ENCODE measurements at places on chromosomes 11 and 22.
A peak's percentile ranks its signal among the peaks of the same experiment; 100 is the strongest.

DNA sequence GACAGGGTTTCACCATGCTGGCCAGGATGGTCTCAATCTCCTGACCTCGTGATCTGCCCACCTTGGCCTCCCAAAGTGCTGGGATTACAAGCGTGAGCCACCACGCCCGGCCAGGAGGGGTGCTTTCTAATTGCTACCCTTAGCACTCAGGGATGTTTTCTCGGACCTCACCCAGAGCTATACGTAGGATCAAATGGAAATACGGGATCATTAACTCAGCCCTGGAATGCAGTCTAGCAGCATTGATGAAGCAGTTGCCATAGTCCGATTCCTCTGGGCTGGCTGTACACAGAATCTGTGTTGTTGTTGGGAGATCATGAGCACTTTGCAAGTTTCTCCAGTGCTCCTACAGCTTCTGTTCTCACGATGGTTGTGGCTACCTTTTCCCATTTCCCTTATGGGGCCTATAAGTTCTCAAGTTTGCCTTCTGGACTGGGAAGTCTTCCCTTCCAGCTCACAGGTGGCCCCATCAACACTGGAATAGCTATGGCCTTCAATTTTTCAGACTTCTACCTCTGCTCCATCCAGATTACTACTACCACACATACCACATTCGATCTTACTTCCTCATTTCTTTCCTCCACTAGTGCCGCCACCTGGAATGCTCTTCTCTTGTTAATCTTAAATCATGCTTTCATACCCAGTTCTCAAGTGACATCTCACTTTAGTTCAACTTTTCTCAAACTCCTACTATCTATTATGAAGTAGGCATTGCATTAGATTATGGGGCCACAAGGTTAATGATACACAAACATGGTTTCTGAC is 16.1 kb upstream of the PCF11 start:
- DNase-seq = no peak

DNA sequence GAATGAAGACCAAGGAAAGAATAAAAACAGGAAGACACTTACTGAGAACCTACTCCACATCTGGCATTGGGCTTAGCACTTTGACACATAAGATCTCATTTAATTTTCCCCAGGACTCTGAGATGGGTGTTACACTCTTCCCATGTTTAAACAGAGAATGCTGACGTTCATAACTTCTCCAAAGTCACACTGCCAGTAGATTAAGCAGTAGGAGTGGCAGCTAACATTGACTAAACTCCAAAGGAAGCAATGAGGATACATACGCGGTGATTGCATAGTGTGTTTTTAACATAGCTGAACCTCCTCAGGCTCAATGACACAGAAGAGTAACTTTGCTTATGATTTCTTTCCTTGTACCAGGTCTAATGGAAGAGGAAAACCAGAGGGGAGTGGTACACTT is 14.5 kb upstream of the OR10V1 start:
- no peak for DNase-seq

DNA sequence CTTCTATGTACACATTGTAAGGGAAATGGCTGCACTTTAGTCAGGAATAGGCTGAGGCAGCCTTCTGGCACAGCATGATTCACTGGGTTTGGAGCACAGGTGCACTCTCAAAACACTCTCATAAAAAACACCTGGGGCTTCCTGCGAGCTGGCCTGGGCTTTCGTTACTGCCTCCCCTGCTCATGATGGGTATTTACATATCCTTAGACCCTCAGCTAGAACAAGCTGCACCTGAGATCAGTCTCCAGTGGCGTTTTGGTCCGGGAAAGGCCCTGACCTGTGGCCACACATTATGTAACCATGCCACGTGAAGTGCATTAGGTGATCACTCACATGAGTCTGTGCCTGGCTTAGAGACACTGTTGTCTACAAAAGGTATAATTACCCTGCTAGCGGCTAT is 321.7 kb downstream of the TMEM135 start:
- DNase-seq = no peak

GRCh38 chr11:119042927-119043326 is 12.2 kb upstream of the SLC37A4 start:
- no peak for DNase-seq

GRCh38 chr11:119699227-119699626 is 29.8 kb downstream of the NECTIN1 start:
- DNase-seq = no peak

- peak; percentile 67 for DNase-seq
Measured at GRCh38 chr11:26753723-26754504, 32.1 kb upstream of the SLC5A12 start.

DNA sequence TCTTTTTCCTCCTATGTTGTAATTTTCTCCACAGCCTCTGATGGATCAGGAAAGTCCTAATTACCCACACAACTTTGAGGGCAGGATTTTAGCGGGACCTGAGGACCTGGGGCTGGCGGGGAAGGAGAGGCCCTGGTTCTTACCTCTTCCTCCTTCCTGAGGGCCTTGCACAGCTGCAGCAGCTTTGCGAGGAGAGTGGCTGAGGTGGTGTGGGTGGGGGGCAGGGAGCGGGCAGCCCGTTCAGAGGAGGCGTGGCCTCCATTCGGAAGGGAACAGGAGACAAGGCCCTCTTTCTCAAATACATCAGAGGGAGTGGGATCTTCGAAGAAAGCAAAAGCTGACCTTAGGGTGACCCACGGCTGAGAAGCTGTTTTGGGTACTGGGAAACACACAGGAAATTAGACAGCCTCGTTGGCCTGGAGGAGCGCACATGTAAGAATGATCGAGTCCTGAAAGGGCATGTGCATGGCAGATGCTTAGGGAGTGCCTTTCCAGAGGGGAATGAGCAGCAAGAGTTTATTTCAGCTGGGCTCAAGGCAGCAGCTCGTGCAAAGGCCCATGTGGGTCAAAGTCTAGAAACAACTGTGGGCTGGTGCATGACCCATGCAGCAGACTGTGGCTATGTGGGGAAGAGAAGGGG is 76.6 kb upstream of the NARS2 start:
- DNase-seq = no peak

GRCh38 chr22:44758344-44758973 is 6.1 kb downstream of the ARHGAP8 start:
- peak; percentile 25 for DNase-seq

GRCh38 chr11:65383778-65384177 is 1.3 kb upstream of the SLC25A45 start:
- DNase-seq = no peak

DNA sequence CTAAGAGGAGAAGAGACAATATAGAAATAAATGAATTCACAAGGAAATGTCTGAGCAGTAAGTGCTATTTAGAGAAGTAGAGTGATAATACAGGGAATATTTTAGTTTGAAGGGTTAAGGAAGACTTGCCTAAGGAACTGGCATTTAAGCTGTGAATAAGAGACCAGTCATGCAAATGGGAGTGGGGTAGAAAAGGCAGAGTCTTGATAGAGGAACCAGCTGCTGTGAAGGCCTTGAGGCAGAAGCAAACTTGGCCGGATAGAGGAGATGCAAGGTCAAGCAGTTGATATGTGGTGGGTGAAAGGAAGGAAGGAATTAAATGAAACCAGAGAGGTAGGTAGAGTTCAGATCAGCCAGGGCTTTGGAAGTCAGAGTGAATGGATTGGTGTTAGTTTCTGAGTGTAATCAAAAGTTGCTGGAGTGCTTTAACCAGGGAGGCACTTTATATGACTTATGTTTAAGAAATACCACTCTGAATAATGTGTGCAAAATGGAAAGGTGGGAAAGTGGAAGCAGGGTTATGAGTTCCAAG is 198.4 kb upstream of the SESN3 start:
- DNase-seq = no peak

DNA sequence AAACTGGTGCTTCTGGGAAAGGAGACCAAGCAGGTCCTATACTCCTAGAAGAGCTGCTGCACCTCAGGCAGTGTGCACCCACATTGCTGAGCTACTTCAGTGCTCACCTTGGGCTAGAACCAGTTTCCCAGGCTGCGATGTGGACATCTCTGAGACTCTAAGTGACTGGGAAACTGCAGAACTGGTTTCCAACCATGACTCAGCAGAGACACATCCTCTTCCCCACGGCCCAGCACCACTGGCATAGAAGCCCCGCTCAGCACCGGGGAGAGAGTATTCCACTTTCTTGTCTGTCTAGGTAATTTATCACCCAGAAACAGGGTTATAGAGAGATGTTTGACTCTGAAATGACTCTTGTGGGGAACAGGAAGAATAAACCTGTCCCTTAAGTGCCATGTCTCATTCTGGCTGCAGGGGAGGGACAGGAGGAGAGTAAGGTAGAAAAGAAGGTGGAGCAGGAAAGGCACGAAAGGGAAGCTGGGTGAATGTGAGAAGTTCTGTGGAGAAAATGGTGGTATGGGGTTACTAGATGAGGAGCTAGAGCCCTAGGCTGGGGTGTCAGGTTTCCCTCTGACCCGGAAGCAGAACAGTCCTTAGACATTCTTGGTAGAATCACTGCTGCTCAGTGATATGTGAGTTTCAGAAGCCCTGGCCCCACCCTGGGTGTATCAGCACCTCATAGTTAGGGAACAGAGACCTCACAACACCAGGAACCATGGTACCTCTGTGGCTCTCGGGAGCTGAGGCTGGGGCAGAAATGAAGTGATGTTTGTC is 340.4 kb upstream of the NCAM1 start:
- peak; percentile 28 for DNase-seq

DNA sequence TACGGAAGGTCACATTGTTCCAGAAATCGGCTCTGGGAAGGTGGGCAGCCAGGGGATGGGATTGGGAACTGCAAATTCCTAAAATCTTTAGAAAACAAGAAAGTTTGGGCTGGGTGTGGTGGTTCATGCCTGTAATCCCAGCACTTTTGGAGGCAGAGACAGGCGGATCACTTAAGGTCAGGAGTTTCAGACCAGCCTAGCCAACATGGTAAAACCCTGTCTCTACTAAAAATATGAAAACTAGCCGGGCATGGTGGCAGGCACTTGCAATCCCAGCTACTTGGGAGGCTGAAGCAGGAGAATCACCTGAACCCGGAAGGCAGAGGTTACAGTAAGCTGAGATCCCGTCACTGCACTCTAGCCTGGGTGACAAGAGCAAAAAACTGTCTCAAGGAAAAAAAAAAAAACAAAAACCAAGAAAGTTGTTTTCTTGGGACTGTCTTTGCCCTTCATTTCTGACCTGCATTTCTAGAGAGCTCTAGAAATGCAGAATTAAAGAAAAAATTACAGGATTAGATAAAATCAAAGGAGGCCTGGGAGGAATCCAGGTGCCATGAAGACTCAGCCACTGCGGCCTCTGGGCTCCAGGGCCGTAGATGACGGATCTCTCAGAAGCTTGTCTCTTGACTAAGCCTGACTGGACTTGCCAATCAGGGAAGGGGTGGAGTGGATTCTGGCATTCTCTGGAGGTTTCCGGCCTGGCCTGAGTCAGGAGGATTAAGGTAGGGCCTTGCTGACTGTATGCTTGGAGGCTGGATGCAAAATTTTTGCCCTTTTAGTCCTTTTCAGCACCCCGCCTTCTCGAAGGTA is 5.3 kb upstream of the MALAT1 start:
- DNase-seq = peak; percentile 92

- no peak for DNase-seq
Measured at GRCh38 chr11:126791991-126792390, 208.6 kb downstream of the KIRREL3 start.

- no peak for DNase-seq
Measured at GRCh38 chr11:33690290-33691065, 10.1 kb downstream of the C11orf91 start.

- DNase-seq = peak; percentile 26
Measured at GRCh38 chr11:41456269-41456668, 3.2 kb downstream of the LRRC4C start.

DNA sequence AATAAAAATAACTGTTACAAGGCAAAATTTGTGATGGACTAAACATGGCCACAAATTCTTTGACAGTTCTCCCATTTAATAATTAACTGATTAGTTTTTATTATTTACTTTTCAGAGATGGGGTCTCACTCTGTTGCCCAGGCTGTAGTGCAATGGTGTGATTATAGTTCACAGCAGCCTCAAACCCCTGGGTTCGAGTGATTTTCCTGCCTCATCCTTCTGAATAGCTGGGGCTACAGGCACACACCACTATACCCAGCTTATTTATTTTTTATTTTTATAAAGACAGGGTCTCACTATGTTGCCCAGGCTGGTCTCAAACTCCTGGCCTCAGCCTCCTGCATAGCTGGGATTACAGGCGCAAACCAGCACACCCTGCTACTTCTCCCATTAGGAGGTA is 4.5 kb upstream of the PATL1 start:
- no peak for DNase-seq

DNA sequence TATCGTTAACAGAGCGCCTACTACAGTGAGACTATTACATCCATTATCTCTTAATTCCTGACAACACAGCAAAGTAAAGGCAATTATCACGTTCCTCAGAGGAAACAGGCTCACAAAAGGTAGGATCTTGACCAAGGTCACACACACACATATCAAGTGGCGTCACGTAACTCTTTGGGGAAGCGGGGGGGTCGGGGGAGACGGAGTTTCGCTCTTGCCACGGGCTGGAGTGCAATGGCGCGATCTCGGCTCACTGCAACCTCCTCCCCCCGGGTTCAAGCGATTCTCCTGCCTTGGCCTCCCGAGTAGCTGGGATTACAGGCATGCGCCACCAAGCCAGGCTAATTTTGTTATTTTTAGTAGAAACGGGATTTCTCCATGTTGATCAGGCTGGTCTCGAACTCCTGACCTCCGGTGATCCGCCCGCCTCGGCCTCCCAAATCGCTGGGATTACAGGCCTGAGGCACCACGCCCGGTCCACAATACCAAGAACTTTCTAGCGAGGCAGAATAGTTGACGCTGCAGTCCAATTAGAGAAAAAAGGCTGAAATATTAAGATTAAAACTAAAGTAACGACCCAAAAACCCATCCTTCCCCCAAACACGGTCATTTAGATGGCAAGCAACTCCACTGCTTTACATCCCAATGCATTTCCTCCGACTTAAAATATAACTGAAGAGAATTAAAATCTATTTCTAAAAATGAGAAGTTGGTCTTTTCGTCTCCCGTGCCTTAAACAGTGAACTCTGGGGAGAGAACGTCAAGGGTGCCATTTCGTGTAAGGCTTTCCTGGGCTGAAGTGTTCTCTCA is 1.2 kb downstream of the DDX17 start:
- DNase-seq = peak; percentile 82

GRCh38 chr11:73152861-73153483 is 10.9 kb upstream of the FCHSD2 start:
- DNase-seq = no peak

GRCh38 chr11:42237701-42238235 is 778.3 kb upstream of the LRRC4C start:
- DNase-seq = no peak
